ENCODE measurements at places on chromosomes 11 and 22.

GRCh38 chr11:105193260-105193659 lies 53.7 kb upstream of the CARD18 start:
- DNase-seq: no peak

DNA sequence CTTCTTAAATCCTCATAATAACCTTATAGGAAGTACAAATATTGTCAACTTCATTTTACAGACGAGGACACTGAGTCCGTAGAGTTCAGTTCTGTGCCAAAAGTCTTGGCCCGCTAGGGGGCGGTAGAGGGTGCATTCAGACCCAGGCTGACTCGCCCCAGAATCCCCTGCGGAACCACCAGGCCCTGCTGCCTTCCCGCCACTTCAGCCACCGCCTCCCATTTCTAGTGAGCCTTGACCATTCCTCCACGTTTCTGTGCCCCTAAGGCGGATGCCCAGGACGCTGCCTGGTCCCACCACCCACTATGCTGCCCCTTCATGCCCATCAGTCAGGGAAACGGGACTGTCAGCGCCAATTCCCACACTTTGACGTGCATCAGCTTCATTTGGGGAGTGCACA lies 19.1 kb downstream of the SYT13 start:
- peak; percentile 17 for DNase-seq

DNA sequence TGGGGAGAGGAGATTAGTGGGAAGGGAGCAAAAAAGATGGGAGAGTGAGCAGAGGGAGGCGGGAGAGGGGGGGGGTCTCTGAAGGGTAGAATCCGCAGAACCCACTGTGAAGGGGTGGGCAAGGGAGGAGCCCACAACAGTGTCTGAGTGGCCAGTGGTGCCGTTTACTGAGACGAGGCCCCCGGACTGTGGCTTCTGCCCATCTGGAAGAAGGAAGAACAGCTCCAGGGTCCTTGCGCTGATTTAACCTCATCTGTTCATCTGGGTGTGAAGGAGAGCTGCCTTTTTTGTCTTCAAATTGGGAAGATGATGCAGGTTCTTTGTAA lies 45.7 kb upstream of the ANO1 start:
- no peak for DNase-seq

- no peak for DNase-seq
Observed at GRCh38 chr11:44559207-44559939, 6.1 kb upstream of the CD82 start.

- DNase-seq: no peak
Observed at GRCh38 chr11:60977836-60978235, 6.4 kb downstream of the CD6 start.

- no peak for DNase-seq
Observed at GRCh38 chr11:59528711-59529110, 17.4 kb downstream of the OR4D9 start.

GRCh38 chr22:17349172-17349571 lies 20.1 kb upstream of the CECR2 start:
- no peak for DNase-seq

DNA sequence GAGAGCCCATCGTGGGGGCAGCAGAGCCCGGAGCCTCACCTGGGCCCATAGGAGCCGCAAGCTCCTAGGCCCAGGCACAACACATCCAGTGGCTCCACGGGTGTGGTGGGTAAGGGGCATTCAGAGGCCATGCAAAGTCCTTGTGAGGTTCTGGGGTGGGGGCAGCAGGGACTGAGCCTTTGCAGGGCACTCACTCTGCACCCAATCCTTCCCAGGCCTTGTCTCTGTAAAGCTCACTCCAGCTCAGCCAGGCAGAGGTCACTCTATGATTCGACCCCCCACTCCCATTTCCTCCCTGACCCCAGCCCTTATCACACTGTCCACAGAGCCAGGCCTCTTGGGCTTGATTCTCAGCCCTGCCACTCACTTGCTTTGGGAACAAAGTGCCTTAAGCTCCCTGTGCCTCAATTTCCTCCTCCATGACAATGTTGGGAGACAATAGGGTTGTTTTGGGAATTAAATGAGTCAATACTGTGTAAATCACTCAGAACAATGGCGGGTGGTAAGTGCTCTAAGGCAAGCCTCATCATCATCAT lies 46.6 kb downstream of the LRRC32 start:
- no peak for DNase-seq

DNA sequence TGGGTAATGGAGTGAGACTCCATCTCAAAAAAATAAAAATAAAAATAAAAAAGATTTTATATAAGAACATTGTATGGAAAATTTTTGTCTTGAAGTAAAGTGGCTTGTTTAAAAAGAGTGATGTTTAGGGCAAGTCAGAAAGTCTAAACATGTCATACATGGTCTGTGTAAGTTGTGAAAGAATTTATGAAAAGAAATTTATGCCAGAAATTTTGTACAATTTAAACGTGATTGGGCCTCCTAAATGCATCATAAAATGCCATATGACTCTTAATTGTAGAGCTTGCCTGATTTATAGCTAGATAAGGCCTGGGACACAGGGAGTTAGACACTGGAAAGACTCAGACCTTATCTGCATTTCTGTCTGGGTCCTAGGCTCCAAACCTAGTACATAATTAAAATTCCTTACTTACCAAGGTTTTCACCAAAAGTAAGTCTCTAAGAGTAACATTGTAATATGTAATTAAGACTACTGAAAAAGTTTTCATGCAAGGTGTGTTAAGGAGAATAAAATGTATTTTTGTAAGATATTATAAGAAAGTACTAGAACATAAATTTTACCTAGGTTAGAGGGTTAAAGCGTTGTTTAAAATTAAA lies 110.5 kb downstream of the AASDHPPT start:
- no peak for DNase-seq

DNA sequence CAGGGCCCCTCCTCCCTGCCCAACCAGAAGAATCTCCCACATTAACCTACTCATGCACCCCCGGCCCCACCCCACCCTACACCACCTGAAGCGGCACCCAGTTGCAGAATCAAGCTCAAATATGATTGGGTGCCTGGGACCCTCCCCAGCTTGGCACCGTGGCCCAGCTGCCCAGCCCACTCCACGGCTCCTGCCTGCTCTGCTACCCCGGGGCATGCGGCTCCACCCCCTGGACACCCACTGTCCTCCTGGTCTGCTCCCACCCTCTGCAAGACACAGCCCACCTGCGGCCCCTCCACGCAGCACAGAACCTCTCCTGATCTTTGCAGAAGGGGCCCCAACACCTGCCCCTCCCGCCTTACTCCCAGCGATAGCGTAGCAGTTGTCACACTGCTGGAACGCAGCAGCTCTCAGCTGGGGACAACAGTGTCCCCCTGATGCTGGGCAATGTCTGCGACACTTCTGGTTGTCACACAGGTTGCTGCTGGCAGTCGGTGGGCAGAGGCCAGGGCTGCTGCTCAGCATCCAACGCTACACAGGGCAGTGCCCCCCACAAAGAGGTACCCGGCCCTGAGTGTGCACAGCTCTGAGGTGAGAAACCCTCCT lies 32.0 kb upstream of the TESMIN start:
- no peak for DNase-seq

GRCh38 chr11:119344291-119345010 lies 2.1 kb downstream of the MFRP start:
- no peak for DNase-seq

GRCh38 chr11:47533690-47534151 lies 19.2 kb downstream of the CELF1 start:
- DNase-seq: no peak

DNA sequence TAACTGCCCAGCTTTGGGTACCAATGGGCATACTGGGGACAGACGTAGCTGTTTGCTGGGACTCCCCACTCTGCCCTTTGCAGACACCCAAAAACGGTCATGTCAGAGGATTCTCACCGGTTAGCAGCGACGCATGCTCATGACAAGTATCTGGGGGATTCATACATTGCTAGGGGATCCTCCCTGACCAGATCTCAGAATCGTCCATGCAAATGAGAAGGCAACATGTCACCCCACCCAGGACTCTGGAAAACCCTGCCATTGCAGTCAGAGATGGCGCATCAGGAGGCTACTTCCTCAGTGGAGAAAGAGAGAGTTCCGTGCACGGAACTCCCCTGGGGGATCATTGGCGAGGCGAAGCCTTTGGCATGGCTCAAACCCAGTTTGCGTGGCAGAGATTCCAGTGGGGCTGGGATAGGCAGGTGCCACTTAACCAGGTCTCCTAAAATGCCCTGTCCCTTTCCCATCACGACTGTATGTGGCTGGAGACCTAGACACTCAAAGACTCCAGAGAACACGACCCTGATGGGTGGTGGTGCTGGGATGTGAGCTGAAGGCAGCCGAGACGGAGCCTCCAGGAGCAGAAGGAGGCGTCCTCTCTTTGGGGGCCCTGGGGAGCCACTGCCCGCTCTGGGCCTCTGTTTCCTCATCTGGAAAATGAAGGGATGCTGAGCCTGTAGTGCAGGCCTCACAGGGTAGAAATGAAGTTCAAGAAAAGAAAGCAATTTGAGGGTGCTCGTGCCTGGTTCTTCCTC lies 4.9 kb downstream of the RGL4 start:
- no peak for DNase-seq

DNA sequence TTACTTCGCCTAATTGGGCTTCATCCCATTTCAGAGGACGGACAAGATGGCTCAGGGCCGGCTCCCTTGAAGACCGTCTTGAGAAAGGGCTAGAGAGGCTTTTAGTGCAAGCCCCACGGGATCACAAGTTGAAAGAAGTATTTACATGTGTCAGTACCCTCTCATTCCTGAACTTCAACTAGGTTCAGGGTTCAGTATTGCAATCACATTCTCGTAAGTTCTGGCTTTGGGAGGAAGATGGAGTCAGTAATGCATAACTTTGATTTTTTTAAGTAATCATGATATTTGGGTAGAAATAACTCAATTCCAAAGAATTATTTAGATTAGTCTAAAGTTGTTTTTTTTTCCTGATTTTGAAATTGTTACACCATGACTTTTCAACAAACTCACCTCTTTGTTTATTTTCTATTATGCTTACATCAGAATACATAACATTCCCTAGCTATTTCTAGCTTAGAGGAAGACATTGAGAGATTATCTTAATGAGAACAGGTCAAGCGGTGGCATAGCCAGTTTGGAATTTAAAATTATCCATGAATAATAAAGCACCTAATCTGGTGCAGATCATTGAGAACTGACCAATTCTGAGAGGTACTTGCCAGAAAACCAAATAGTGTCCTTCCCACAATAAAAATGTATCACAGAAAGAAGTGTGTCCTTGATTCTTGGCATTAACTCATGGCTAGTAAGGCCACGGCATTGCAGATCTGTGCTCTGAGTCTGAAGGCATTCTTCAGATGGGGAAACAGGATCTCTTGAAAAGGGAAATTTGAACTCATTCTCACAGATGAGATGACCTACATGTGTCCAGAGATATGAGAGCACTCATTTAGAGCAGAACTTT lies 92.1 kb upstream of the BLID start:
- no peak for DNase-seq

DNA sequence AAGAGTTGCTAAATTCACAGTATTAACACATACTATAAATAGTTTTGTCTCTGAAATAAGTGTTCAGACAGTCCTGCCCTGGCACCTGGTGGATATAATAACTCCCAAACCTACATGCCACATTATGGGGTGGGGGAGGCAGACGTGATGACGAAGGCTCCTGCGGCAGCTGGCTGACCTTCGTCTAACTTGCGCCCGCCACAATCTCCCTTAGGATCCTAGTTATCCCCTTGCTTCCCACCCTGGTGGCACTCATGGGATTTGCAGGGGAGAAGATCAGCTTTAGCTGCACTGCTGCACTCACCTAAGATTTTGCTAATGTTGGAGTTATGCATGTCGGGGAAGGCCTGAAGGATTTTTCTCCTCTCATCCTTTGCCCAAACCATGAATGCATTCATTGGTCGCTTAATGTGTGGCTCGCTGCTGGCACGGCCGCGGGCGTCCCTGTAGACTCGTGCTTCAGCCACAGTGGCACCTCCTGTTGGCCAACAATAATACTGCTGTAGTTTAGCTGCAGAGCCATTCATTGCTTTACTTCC lies 367.6 kb downstream of the SOX6 start:
- no peak for DNase-seq

DNA sequence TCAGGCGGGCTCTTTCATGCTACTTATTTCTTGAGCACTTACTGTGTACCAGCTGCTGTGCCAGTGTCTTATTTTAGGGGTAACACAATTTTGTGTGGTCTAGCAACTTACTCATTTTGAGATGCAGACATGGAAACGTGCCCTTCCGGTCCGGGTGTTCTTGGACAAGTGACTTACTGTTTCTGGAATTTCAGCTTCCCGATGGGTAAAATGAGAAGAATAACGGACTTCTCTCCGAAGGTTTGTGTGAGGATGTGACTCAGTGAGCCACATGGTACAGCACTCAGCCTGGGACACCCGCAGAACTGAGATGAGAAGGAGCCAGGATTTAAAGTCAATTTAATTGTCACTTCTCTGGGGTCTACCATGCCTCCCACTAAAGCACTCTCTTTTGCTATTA lies 114.5 kb upstream of the SYT13 start:
- no peak for DNase-seq

- DNase-seq: no peak
Observed at GRCh38 chr11:13672576-13673210, 4.2 kb downstream of the FAR1 start.

DNA sequence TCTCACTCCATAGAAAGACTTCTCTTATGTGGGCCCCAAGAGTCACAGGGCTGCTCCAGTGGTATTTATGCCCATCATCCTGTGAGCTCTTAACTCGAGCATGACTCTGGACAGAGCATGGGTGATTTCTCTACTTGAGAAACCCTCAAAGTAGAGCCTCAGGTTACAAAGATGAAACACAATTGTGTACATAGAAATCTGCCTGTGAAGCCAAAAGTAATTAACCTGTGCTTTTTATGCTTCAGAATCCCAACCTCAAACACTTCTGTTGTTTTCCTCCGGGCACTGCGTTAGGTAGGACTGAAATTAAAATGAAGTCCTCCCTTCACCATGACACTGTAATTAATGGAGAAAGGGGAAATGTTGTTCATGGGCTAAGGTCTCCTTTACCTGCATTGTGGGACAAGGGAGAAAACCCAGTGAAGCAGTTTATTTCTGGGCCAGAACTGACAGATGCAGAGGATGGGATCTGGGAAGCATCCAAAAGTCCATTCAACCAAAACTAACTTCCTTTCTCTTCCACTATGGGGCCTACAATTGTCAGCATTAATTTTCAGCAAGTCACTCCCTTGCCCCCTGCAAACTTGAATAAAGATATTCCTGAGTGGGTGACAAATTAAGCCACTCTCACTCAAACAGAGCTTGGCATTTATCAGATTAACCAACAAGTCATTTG lies 24.1 kb upstream of the POU2AF1 start:
- DNase-seq: no peak

- no peak for DNase-seq
Observed at GRCh38 chr11:127066401-127067090, 66.0 kb upstream of the KIRREL3 start.

GRCh38 chr11:86243396-86243795 lies 1.2 kb upstream of the EED start:
- DNase-seq: no peak
